Astrocyte (in vitro differentiated cells and primary cell): ENCODE measurements at places on chromosomes 11 and 22. TPM values are rescaled to one million over a fixed set of nuclear protein-coding genes. Genes with fewer than 3 reads are reported as not detected.

DNA sequence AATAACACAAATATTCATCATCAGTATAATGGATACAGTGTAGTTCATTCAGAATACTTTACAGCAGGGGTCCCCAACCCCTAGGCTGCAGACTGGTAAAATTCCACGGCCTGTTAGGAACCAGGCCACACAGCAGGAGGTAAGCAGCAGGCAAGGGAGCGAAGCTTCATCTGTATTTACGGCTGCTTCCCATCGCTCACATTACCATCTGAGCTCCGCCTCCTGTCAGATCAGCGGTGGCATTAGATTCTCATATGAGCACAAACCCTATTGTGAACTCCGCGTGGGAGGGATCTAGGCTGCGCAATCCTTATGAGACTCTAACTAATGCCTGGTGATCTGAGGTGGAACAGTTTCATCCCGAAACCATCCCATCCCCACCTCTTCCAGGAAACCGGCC, 125.1 kb downstream of the SERGEF start:
- H3K4me3 ChIP-seq = no peak overlapping the region
- no peaks in the 10 kb centered on the region for H3K27me3 ChIP-seq
- H3K27ac ChIP-seq = no peak overlapping the region
- DNase-seq = no peak

GRCh38 chr11:74320538-74320937, 9.1 kb upstream of the P4HA3 start:
- no peaks in the 10 kb centered on the region for H3K36me3 ChIP-seq
- no peak overlapping the region for H3K4me3 ChIP-seq
- H3K27ac ChIP-seq = no peak overlapping the region
- no peaks in the 10 kb centered on the region for H3K27me3 ChIP-seq
- DNase-seq = no peak

- no peak overlapping the region for H3K4me3 ChIP-seq
- no peaks in the 10 kb centered on the region for H3K36me3 ChIP-seq
- peaks cover 6% of the 10 kb centered on the region for H3K27me3 ChIP-seq
- no peak overlapping the region for H3K27ac ChIP-seq
- H3K4me1 ChIP-seq = no peaks in the 10 kb centered on the region
Observed at GRCh38 chr11:82682003-82682751, 51.5 kb downstream of the FAM181B start.

- H3K27me3 ChIP-seq = peaks cover 35% of the 10 kb centered on the region
- H3K4me1 ChIP-seq = peaks cover 12% of the 10 kb centered on the region
- no peak overlapping the region for H3K27ac ChIP-seq
Observed at GRCh38 chr11:44889266-44889665, 61.4 kb downstream of the TP53I11 start.

- no peaks in the 10 kb centered on the region for H3K36me3 ChIP-seq
- H3K27me3 ChIP-seq = no peaks in the 10 kb centered on the region
- H3K4me1 ChIP-seq = peaks cover 28% of the 10 kb centered on the region
- no peak for DNase-seq
- no peak overlapping the region for H3K4me3 ChIP-seq
Observed at GRCh38 chr11:44241851-44242250, 68.1 kb downstream of the ALX4 start.

Gene RIMBP3C
- 0.23 and 0.43 TPM in 2 replicates for total RNA-seq

Gene ZBTB3
- total RNA-seq = 11.0 and 11.2 TPM in 2 replicates

Gene MS4A4E
- total RNA-seq = not detected in 2 replicates

Gene TBX1
- 2.0 and 6.8 TPM in 2 replicates for total RNA-seq
